ENCODE measurements at places on chromosomes 1 and 21. TPM values are rescaled to one million over a fixed set of nuclear protein-coding genes. Genes with fewer than 3 reads are reported as not detected.

Gene SLC5A9
- not detected for total RNA-seq

Gene NPHS2
- total RNA-seq: not detected

Gene RCSD1
- total RNA-seq: 101 TPM

Gene UQCRHL
- 0.65 TPM for total RNA-seq

Gene BPNT1
- 6.0 TPM for total RNA-seq

Gene ATF3
- total RNA-seq: 72.5 TPM

Gene NBPF26
- 23.9 TPM for total RNA-seq
